AG04449 (cell line): ENCODE measurements at places on chromosomes 1 and 21.

DNA sequence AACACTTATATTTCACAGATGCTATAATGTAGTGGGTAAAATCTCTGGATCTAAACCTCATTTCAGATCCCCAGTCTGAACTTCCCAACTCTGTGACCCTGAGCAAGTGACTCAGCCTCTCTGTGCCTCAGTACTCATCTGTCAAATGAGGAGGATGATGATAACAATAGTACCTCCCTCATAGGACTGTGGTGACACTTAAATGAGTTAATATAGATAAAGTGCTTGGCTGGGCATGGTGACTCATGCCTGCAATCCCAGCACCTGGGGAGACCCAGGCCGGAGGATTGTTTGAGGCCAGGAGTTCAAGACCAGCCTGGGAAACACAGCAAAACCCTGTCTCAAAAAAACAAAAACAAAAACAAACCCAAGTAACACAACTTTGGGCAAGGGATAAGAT, 4.7 kb upstream of the ECE1 start:
- DNase-seq = no peak

DNA sequence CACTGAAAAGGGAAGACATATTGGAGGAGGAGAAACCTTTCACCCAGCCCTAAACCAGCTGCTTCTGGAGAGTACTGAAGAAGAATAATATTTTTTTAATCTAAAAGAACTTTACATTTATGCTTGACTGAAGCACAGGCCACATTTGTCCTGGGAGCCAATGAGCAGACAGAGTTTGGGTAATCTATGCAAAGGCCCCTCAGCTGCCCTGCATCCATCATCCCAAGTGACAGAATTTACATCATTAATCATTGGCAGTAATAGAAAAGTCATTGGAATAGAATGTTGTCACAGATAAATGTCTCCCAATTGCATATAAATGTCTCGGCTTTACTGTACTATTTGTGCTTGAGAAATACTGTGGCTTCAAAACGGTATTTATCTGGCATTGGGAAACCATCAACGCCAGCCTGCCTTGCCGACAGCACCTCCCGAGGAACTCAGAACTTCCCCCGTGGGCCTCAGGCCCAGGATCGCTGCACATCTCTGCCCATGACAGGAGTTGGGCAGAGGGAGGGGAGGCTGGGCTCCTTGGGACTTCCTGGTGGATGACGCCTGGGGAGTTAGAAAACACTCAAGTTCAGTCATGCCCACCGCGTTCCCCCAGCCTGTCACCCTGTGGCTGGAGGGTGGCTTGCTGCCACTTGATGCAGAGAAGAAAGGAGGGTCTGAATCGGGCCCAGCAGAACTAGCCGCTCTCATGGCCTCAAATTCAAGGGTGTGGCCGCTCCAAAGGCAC, 133.1 kb downstream of the CAMTA1 start:
- no peak for DNase-seq

DNA sequence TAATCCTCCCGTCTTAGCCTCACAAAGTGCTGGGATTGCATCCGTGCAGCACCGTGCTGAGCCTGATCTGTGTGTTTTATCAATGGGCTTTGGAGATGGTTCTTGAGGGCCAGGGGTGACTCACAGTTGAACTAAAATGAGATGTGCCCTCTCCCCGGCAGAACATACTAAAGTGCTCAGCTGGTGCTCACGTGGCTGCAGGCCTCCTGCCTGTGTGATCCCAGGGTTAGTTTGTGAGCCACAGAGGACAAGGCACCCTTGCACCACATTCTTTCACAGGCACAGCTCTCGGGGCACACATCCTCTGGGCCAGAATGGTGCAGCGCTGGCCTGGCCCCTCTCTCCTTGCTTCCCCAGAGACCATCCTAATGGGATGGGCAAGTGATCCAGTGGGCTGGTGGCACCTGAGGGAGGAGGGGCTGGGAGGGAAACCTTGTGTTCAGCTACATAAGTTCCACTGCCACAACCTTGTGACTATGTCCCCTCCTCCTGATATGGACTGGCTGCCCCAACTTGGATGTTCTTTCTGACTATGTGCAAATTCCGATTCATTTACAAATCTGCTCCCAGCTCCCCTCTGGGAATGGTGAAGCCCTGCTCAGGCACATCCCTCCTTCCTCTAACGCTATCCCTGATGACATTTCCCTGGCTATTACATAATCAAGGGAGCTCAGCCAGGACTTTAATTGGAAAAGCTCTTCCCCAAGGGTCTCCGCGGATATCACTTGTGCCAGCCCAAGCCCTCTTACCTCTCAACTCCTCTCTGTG, 197.0 kb upstream of the EDN2 start:
- no peak for DNase-seq

- no peak for DNase-seq
Measured at GRCh38 chr1:219990782-219991510, 55.4 kb downstream of the EPRS1 start.

- no peak for DNase-seq
Measured at GRCh38 chr1:23964790-23965740, 5.4 kb downstream of the PNRC2 start.

DNA sequence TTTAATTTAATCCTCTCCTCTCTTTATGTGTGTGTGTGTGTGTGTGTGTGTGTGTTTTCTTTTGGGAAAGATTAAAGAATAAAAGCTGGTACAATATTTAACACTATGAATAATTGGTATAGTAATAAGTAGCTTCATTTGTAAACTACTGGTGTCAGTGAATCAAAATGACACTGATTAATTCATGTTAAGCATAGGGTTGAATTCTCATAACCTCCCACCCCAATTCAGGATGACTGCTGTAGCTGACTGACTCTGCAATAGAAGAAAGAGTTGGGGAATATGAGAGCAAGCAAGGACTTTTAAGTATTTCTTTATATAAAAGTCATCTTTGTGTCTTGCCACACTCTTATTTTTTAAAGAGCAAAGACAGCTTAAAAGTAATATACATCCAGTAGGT, 13.1 kb downstream of the SLC30A7 start:
- DNase-seq = no peak
